GM23338 (cell line): ENCODE measurements at places on chromosomes 6 and 20. TPM values are rescaled to one million over a fixed set of nuclear protein-coding genes. Genes with fewer than 3 reads are reported as not detected.

Gene ZSCAN23
- total RNA-seq, result 3.1 and 7.8 TPM in 2 replicates

Gene PHACTR3
- 0.45 and 0.93 TPM in 2 replicates for total RNA-seq

GRCh38 chr6:121635355-121635754, 199.9 kb downstream of the GJA1 start:
- no peaks in the 10 kb centered on the region for H3K4me1 ChIP-seq
- H3K27me3 ChIP-seq, result no peaks in the 10 kb centered on the region
- peaks cover 43% of the 10 kb centered on the region for H3K36me3 ChIP-seq
- H3K27ac ChIP-seq, result no peak overlapping the region
- no peak overlapping the region for H3K4me3 ChIP-seq

- H3K27me3 ChIP-seq, result peaks cover 73% of the 10 kb centered on the region
- no peak overlapping the region for H3K4me3 ChIP-seq
- no peak overlapping the region for H3K27ac ChIP-seq
- no peak for DNase-seq
- no peaks in the 10 kb centered on the region for H3K36me3 ChIP-seq
Measured at GRCh38 chr20:59936409-59936808, 3.0 kb upstream of the SYCP2 start.

DNA sequence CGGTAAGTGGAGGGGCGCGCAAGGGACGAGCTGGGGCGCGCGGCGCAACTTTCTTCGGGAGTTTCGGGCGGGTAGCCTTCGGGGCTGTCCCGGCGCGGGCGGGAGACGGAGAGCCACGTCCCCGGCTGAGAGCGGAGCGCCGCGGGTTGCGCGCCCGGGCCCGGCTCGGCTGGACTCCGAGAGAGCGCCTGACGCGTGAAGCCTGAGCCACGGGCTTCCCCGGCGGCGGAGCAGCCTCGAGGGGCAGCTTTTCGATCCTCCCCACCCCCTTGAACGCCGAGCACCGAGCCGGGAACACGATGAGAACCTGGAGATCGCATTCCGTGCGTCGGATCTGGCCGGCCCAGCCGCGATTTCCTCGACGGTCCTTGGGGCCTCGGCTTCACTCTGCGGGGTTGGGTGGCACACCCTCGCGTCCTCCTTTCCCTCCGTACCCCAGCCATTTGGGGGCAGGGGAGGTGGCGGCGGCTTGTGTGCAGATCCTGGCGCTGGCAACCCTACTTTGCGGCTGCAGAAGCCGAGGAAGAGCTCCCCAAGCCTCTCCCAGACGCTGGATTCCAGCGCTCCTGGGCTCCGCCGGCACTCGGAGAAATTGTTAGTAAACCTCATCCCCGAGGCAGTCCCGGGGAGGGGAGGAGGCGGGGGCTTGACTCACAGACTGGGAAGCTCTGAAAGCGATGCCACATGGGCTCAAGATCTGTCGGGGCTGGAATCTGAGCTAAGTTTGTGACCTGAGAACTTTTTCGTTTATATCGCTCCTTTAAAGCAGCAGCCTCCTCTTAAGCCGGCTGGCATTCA, 572 bp downstream of the DSE start:
- H3K27ac ChIP-seq, result peak overlapping the region; percentile 89
- peaks cover 17% of the 10 kb centered on the region for H3K4me1 ChIP-seq

DNA sequence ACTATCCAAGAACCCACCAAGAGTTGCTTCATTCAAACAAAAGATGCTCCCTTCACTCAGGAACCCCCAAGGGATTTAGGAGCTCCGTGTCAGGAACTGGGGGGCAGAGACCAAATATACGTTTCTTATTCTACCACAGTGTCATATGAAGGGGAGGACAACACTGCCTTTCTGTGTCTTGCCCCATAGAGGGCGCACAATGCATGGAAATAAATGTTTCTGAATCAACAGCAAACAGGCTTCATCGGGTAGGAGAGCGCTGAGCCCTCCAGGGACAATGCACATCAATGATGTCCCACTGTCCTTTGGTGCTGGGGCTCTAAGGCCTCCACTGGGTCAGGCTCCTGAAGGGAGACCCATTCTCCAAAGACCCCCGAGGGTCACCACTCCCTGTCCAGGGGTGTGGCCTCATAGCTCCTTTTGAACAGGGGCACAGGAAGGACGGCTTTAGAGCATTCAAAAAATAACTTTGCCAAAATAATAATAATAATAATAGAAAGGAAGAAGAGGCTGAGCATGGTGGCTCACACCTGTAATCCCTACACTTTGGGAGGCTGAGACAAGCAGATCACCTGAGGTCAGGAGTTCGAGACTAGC, 31.1 kb downstream of the PLG start:
- peak; percentile 82 for DNase-seq
- no peak overlapping the region for H3K4me3 ChIP-seq
- no peaks in the 10 kb centered on the region for H3K36me3 ChIP-seq

DNA sequence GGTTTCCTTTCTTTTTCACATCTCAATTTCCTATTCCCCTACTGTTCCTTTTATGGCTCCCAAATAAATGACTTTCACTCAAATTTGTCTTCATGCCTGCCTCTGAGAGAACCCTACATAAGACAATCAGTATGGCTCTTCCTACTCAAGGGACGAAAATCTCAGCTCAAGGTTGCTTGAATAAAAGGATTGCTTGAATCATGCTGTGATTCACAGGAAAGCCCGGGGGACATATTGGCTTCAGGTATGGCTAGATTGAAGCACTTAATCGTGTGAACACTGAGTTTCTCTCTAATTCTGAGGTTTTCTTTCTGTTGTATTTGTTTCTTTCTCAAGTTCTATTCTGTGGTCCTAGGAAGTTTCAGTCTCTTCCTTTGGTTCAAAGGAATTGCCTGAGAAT, 140.3 kb upstream of the SULF2 start:
- DNase-seq, result no peak
- H3K4me3 ChIP-seq, result no peak overlapping the region
- peaks cover 5% of the 10 kb centered on the region; the same call in 1 of the 2 replicates for H3K4me1 ChIP-seq
- no peak overlapping the region for H3K27ac ChIP-seq
- H3K36me3 ChIP-seq, result no peaks in the 10 kb centered on the region
- H3K27me3 ChIP-seq, result no peaks in the 10 kb centered on the region

Gene RWDD2A
- 2.6 and 3.1 TPM in 2 replicates for total RNA-seq

Gene MLN
- total RNA-seq, result not detected in 2 replicates

Gene LBP
- 0.10 and 0.35 TPM in 2 replicates for total RNA-seq

Gene SNAP25
- total RNA-seq, result 0.78 and 1.3 TPM in 2 replicates

GRCh38 chr6:250676-251075, 41.6 kb upstream of the DUSP22 start:
- no peak for DNase-seq
- no peak overlapping the region for H3K4me3 ChIP-seq
- no peaks in the 10 kb centered on the region for H3K36me3 ChIP-seq
- no peaks in the 10 kb centered on the region for H3K27me3 ChIP-seq

DNA sequence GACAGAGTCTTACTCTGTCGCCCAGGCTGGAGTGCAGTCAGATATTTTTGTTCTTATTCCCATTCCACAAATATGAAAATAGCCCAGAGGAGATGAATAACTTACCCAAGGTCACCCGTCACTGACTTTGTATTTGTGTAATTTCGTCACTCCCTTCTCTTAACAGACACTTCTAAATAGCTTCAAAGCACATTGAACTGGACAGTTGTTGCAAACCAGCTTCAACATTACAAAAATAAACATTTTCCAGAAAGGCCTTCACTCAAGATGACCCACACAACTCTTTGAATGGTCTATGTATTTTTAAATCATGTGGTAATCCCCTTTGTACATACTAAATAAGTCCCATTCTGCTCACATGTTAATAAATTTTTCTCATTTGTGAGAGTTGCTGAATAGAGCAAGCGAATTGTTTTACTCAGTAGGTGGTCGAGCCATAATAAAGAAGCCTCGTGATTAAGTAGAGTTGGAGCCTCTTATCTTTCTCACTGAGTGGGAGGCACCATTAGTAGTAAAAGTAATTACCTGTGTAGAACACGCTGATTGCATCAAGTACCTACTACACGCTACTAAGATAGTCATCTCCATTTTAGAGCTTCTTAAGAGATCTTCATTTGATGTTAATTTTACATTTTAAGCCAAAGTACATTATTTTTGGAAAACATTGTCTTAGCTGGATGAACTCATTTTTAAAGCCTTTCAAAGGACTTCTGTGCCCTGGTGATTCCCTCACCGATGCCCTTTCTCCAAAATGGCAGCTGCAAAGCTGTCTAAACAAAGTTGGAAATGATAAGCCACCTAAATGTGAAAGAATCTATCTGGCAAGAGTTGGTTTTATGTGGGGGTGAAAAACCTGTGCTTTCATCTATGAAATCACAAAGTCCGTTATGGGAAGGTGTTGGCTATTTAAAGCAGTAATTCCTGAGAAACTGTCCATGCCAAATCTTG, 110.0 kb downstream of the TSHZ2 start:
- no peak overlapping the region for H3K4me3 ChIP-seq
- no peaks in the 10 kb centered on the region for H3K36me3 ChIP-seq
- no peak for DNase-seq
- 0 out of 2 replicates have a peak, but pooled peaks cover 5% of the 10 kb centered on the region for H3K4me1 ChIP-seq
- H3K27ac ChIP-seq, result no peak overlapping the region

- DNase-seq, result peak; percentile 59
- H3K27me3 ChIP-seq, result no peaks in the 10 kb centered on the region
Measured at GRCh38 chr6:37168811-37169495, 999 bp upstream of the PIM1 start.

- no peak overlapping the region for H3K4me3 ChIP-seq
- H3K27ac ChIP-seq, result no peak overlapping the region
- peak; percentile 26 for DNase-seq
- no peaks in the 10 kb centered on the region for H3K27me3 ChIP-seq
- H3K36me3 ChIP-seq, result no peaks in the 10 kb centered on the region
Measured at GRCh38 chr6:128848212-128848935, 34.6 kb upstream of the LAMA2 start.

Gene SALL4
- total RNA-seq, result 218 and 227 TPM in 2 replicates

DNA sequence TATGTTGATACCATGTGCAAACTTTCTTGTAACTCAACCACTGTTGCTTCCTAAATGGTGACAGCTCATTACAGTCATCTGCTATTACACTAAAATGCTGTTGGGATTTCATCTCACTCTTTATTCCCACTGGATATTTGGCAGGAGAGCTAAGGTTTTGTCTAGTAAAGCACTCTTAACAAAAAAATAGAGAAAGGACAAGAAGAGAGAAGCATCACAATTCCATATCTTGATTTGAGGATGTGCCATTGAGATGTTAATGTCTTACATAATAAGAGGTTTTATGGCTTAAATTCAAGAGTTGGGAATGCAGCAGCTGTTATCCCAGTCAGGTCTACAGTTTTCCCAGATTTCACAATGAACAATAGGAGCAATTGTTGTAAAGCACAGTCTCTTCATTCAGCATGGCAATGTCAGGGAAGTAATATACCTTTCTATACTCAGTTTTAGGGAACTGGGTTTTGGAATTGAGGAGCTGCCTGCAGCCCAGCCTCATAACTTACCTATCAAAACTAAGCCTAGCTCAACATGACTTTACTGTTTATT, 134.9 kb downstream of the ISM1 start:
- no peak overlapping the region for H3K4me3 ChIP-seq
- peak overlapping the region; percentile 94 for H3K27ac ChIP-seq
- DNase-seq, result no peak
- no peaks in the 10 kb centered on the region for H3K27me3 ChIP-seq
